IMR-90 (cell line): ENCODE measurements at places on chromosomes 7 and 10. TPM values are rescaled to one million over a fixed set of nuclear protein-coding genes. Genes with fewer than 3 reads are reported as not detected.

GRCh38 chr10:36023939-36024338 is 381.8 kb upstream of the FZD8 start:
- no peak overlapping the region for H3K4me3 ChIP-seq
- no peaks in the 10 kb centered on the region for H3K36me3 ChIP-seq
- peak; percentile 79 for DNase-seq
- H3K27me3 ChIP-seq: peaks cover 2% of the 10 kb centered on the region

GRCh38 chr7:73865738-73866445 is 4.9 kb downstream of the TMEM270 start:
- H3K4me3 ChIP-seq: no peak overlapping the region
- no peaks in the 10 kb centered on the region for H3K36me3 ChIP-seq
- peak; percentile 63 for DNase-seq
- peaks cover 18% of the 10 kb centered on the region for H3K4me1 ChIP-seq

GRCh38 chr7:13028825-13029099 is 341.3 kb downstream of the ARL4A start:
- H3K27ac ChIP-seq: no peak overlapping the region
- no peak for DNase-seq
- no peak overlapping the region for H3K4me3 ChIP-seq
- no peaks in the 10 kb centered on the region for H3K36me3 ChIP-seq
- peaks cover 2% of the 10 kb centered on the region; the same call in 1 of the 2 replicates for H3K4me1 ChIP-seq
- H3K27me3 ChIP-seq: no peaks in the 10 kb centered on the region

- no peak overlapping the region for H3K4me3 ChIP-seq
- H3K27ac ChIP-seq: no peak overlapping the region
- no peaks in the 10 kb centered on the region for H3K4me1 ChIP-seq
- no peaks in the 10 kb centered on the region for H3K36me3 ChIP-seq
- peaks cover 1% of the 10 kb centered on the region; the same call in 1 of the 2 replicates for H3K27me3 ChIP-seq
These were observed 108.5 kb upstream of the SFMBT2 start for GRCh38 chr10:7519351-7519750.

DNA sequence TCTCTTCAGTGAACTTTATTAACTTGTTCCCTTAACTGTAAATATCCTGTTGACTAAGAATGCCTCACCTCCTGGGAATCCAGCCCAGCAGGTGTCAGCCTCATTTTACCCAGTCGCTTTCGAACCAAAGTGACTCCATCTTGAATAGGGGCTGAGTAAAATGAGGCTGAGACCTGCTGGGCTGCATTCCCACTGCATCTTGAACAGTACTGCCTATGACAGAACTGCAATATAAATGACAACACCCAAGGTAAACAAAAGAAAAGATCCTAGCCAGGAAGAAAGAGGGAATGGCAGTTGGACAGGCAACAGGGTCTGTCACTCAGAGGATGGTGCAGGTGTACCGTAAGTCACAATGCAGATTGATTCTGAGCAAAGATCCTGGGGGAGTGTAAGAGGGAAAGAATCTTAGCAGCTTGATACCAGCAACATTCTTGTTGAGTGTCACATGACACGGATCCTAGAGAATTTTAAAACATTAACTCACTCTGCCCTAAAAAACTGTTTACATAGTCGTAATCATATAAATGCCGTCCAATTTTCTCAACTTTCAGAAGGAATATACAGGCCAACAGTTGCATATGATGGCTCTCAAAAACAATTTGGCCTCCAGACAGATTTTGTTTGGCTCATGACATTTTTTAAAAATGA is 4.4 kb upstream of the FAM107B start:
- no peaks in the 10 kb centered on the region for H3K36me3 ChIP-seq
- DNase-seq: peak; percentile 80
- H3K27ac ChIP-seq: peak overlapping the region; percentile 35; the same call in 1 of the 2 replicates
- H3K4me3 ChIP-seq: no peak overlapping the region
- H3K27me3 ChIP-seq: no peaks in the 10 kb centered on the region

DNA sequence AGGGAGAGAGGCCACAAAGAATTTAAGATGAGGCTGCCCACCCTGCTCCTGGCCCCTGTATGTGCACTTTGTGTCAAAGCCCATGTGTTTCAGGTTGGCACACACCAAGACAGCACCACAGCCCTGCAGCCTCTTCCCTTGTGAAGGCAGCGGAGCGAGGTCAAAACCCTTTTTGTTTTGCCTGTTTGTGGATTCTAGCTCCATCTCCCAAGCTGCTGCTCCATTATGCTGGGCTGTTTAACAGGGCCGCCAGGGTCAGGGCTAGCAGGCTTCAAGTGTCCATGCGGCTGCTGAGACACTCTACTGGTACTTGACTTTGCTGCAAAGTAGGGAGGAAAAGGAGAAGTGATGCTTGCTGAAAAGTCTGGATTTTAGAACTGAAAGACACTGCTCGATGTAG is 142.3 kb upstream of the EFCAB10 start:
- H3K27ac ChIP-seq: no peak overlapping the region
- H3K36me3 ChIP-seq: peaks cover 2% of the 10 kb centered on the region; the same call in 1 of the 2 replicates
- H3K4me1 ChIP-seq: peaks cover 2% of the 10 kb centered on the region; the same call in 1 of the 2 replicates
- H3K27me3 ChIP-seq: no peaks in the 10 kb centered on the region
- H3K4me3 ChIP-seq: no peak overlapping the region

DNA sequence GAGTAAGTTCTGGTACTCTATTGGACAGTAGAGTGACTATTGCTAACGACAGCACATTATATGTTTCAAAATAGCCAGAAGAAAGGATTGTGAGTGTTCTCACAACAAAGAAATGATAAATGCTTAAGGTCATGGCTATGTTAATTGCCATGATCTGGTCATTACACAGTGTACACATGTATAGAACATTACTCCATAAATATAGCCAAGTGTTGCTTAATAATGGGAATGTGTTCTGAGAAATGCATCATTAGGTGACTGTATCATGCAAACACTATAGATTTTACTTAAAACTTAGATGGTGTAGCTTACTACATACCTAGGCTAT is 19.6 kb downstream of the EPC1 start:
- H3K4me3 ChIP-seq: no peak overlapping the region
- no peak for DNase-seq
- no peaks in the 10 kb centered on the region for H3K27me3 ChIP-seq

DNA sequence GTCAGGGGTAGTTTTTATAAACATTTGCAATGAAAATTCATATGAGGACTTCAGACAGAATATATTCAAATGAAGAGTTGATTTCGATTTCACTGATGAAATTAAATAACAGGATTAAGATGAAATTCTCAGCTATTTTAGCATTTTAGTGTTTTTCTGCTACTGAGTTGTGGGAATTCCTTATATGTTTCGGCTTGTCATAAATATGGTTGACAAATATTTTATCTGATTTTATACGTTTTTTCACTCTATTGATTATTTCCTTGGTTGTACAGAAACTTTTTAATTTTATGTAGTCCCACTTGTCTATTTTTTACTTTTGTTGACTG is 14.6 kb upstream of the NME8 start:
- no peak overlapping the region for H3K27ac ChIP-seq
- no peaks in the 10 kb centered on the region for H3K27me3 ChIP-seq
- no peaks in the 10 kb centered on the region for H3K36me3 ChIP-seq

DNA sequence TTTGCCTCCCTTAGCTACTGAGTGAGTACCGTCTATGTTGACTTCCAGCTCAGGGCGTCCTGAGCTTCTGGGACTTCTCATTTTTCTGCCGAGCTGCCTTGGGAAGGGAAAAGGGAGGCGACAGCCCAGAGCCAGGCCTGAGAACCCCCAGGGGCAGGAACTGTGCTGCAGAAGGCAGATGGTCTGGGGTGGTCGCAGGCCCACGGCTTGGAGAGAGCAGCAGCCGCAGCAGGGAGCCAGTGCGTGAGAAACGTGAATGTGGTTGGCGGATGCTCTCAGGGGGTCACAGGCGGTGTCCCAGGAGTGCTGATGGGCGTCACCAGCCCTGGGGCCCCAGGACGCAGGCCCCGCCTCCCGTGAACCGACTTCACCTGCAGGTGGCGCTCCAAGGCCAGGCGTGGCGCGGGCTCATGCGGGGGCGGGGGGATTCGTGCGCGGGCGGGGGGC is 9.2 kb upstream of the PWWP2B start:
- H3K4me3 ChIP-seq: no peak overlapping the region
- peaks cover 5% of the 10 kb centered on the region; the same call in 1 of the 2 replicates for H3K27me3 ChIP-seq

DNA sequence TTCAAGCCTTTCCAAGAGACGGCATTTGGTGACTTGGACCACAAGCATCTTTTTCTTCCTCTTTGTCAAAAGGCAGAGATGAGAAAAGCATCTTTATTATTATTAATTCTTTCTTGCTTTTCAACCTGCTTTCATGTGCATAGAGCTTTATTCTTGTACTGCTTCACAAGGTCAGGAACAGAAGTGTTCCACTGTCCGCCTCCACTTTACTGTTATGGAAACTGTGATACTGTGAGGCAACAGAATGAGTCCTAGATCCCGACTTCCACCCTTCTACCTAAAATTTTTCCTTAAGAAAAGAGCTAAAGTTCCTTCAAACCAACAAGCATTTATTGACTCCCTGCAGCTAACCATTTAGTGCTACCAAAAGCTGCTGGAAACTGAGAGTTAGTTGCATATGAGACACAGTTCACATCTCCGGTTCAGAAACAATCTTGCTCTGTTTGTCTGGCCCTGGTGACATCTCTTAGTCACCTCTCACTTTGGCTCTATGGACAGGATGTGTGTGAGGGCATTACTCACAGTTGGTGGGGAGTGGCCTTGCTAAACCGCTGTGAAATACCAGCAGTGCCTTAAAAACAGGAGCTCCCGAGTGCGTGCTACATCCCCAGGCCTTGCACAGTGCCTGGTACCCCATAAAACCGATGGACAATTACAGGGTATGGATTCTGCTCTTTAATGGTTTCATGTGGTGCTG is 77.1 kb upstream of the TRIL start:
- H3K4me3 ChIP-seq: no peak overlapping the region
- H3K4me1 ChIP-seq: no peaks in the 10 kb centered on the region; the same call in 1 of the 2 replicates
- H3K27me3 ChIP-seq: no peaks in the 10 kb centered on the region

GRCh38 chr10:47286116-47286505 is 13.9 kb upstream of the GDF10 start:
- H3K27ac ChIP-seq: no peak overlapping the region
- DNase-seq: no peak
- no peaks in the 10 kb centered on the region for H3K4me1 ChIP-seq
- no peak overlapping the region for H3K4me3 ChIP-seq

GRCh38 chr10:63670291-63670898 is 149.2 kb downstream of the REEP3 start:
- no peak for DNase-seq
- H3K27ac ChIP-seq: no peak overlapping the region
- no peaks in the 10 kb centered on the region for H3K27me3 ChIP-seq
- H3K36me3 ChIP-seq: no peaks in the 10 kb centered on the region
- H3K4me3 ChIP-seq: no peak overlapping the region
- peaks cover 2% of the 10 kb centered on the region; the same call in 1 of the 2 replicates for H3K4me1 ChIP-seq

DNA sequence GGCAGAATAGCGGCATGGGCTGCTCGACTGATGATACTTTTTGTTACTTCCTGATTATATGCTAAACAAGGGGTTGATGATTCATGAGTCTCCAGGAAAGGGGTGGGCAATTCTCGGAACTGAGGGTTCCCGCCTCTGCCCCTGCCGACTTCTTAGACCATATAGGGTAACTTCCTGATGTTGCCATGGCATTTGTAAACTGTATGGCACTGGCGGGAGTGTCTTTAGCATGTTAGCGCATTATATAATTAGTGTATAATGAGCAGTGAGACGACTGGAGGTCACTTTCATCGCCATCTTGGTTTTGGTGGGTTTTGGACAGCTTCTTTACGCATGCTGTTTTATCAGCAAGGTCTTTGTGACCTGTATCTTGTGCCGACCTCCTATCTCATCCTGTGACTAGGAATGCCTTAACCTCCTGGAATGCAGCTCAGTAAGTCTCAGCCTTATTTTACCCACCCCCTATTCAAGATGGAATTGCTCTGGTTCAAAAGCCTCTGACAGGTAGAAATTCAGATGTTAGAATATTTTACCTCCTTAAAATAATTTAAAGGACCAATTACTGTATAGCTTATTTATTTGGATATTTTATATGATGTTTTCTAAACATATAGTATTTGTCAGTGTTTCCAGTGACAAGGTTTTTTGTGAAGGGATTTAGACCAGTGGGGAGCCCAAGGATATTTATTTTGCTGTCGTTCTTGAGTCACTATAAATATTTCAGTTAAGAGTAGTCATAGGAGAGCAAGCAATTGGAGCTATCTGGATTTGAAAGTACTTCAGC is 90.1 kb upstream of the PIK3CG start:
- peak overlapping the region; percentile 96 for H3K27ac ChIP-seq
- H3K36me3 ChIP-seq: no peaks in the 10 kb centered on the region
- H3K4me3 ChIP-seq: peak overlapping the region; percentile 35; the same call in 1 of the 2 replicates
- H3K27me3 ChIP-seq: no peaks in the 10 kb centered on the region
- H3K4me1 ChIP-seq: peaks cover 18% of the 10 kb centered on the region
- peak; percentile 27 for DNase-seq

- DNase-seq: no peak
- no peak overlapping the region for H3K27ac ChIP-seq
- H3K4me3 ChIP-seq: no peak overlapping the region
- no peaks in the 10 kb centered on the region; the same call in 1 of the 2 replicates for H3K4me1 ChIP-seq
These were observed 213.2 kb downstream of the ZMYND11 start for GRCh38 chr10:348456-348855.

GRCh38 chr7:105131033-105131656 is 117.1 kb downstream of the KMT2E start:
- peaks cover 14% of the 10 kb centered on the region for H3K36me3 ChIP-seq
- H3K27ac ChIP-seq: no peak overlapping the region
- no peak overlapping the region for H3K4me3 ChIP-seq
- H3K27me3 ChIP-seq: no peaks in the 10 kb centered on the region
- peaks cover 2% of the 10 kb centered on the region; the same call in 1 of the 2 replicates for H3K4me1 ChIP-seq

DNA sequence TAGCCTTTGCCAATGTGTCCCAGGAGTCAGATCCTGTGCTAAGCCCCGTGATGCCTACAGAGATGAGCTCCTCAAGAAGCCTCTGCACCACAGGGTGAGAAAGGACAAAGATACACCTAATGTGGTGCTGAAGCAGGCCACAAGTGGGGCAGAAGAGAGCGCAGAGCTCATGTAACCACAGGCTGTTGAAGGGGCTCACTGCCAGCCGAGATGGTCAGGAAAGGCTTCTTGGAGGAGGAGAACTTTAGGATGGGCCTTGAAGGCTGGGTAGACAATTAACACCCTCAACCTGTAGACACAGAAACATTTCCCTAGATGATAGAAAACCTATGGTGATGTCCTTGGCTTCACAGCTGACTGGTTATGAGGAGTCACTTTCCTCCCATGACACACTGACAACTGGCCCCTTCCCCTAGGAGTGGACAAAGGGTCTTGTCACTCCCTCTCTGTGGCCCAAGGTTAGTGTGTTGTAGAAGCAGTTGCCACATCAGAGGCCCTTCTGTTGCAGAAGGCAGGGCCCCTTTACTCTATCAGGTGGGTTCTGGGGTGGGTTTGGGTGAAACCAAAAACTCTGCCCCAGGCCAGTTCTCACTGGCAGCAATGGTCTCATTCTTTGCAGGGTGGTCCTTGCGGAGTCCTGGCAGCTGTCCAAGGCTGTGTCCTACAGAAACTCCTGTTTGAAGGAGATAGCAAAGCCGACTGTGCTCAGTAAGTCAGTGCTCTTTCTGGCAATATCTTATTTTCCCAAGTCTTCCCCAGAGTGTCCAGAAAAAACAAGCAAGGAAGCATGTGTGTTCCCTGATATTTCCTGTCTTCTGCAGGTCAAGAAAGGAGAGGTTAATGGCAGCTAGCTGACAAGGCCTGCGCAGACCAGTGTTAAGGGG is 69.2 kb downstream of the MINDY4 start:
- no peak overlapping the region for H3K4me3 ChIP-seq
- H3K27ac ChIP-seq: no peak overlapping the region
- no peaks in the 10 kb centered on the region for H3K27me3 ChIP-seq
- H3K36me3 ChIP-seq: no peaks in the 10 kb centered on the region
- no peaks in the 10 kb centered on the region for H3K4me1 ChIP-seq
- no peak for DNase-seq

Gene OLAH
- polyA plus RNA-seq: not detected in 2 replicates

Gene CDC14C
- not detected in 2 replicates for polyA plus RNA-seq

Gene DENND2A
- polyA plus RNA-seq: 7.4 and 10.3 TPM in 2 replicates

Gene PPP1R17
- polyA plus RNA-seq: not detected in 2 replicates

Gene GCK
- polyA plus RNA-seq: 0.07 and 0.14 TPM in 2 replicates

Gene KCNMA1
- polyA plus RNA-seq: 29.6 and 31.7 TPM in 2 replicates

Gene PSMA2
- 98.8 and 106 TPM in 2 replicates for polyA plus RNA-seq
